ENCODE measurements at places on chromosomes 7 and 10. TPM values are rescaled to one million over a fixed set of nuclear protein-coding genes. Genes with fewer than 3 reads are reported as not detected.

DNA sequence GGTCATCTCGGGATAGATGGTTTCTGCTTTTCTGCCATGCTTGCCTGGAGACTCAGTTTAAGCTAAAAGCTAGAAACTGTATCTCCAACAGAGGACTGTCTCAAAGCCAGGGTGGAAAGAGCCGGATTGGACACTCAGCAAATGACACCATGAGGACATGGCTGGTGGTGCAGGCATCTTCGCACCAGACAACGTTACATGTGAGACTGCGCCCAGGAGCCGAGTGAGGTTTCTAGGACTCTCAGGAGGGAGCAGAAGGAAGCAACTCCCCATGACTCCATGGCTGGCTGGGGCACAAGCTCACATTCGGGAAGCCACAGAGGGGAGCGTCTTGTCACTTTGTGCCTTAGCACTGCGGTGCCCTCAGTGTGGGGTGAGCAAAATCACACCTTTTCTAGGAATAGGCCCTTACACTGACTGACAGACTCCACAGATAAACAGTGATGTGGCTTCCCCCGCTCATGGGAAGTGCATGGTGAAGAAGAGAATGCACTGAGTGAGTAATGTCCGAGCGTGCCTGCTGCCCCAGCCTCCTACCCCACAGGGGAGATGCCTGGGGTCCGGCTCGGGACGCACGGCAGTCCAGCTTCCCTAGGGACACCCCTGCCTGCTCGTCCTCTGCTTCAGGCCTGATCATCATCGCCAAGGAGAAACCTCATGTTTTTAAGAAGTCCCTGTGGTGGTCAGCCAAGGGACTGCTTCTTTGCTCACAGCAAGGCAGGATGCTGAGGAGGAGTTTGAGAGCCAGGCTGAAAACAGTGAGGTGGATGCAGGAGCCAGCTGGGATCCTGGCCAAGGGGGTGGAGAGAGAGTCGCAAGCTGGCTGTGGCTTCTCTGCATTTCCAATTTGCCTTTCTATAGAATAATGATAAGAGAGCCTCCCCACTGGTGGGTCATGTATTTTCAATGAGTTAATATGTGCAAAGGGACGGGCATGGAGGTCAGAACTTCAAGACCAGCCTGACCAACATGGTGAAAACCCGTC is 52.2 kb upstream of the FXYD4 start:
- no peak for DNase-seq
- H3K4me3 ChIP-seq, result no peak overlapping the region
- H3K27ac ChIP-seq, result no peak overlapping the region

The FAM24B gene
- total RNA-seq, result 3.9 TPM

The ERVW-1 gene
- total RNA-seq, result not detected

GRCh38 chr10:50310560-50311174 is 59.4 kb upstream of the ASAH2 start:
- no peak for DNase-seq
- no peak overlapping the region for H3K4me3 ChIP-seq
- no peaks in the 10 kb centered on the region for H3K4me1 ChIP-seq

DNA sequence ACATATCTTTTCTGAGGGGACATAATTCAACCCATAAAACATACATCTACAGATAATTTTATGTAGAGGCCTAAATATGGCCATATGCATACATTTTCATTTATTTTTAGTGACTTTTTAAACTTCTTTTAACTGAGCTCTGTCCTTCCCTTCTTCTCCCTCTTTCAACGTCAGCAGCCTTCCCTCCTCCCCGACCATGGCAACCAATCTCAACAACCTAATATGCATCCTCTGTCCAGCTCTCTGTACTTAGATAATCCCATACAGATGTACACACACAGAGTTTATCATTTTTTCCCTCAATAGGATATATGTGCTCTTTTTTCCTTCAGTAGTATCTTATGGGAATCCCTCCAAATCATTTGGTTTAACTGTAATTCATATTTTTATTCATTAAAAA is 94.3 kb downstream of the CCDC71L start:
- no peaks in the 10 kb centered on the region for H3K4me1 ChIP-seq
- no peak overlapping the region for H3K4me3 ChIP-seq
- no peak for DNase-seq
- no peaks in the 10 kb centered on the region for H3K27me3 ChIP-seq
- no peaks in the 10 kb centered on the region for H3K36me3 ChIP-seq
- no peak overlapping the region for H3K27ac ChIP-seq

DNA sequence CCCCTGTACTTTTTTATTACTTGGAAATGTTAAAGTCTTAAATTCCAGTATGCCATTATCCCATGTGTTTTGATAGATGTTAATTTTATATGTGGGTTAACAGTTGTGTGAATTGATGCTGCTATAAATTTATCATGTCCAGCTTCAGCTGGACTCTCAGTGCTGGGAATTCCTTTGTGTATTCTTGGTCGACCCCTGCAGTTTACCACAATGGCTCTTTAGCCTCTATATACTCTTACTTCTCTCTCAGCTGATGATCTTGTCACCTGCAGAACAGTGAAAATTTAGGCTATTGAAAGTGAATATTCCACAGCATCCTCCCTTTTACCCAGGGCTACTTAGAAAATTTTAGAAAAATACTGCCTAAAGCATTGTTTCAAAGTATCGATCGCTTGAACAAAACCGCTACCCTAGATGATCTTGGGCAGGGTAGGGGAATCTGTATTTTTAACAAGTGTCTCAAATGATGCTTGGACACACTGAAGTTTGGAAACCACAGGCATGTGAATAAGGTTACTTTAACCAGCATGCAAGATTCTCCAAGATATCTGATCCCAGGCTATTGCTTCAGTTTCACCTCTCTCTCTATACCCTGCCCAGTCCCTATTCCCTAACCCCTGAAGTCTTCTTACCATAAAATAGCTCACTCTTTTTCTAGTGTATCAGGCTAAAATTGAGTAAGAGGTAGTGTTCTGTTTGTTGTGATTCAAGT is 25.4 kb downstream of the LCOR start:
- DNase-seq, result no peak
- H3K4me3 ChIP-seq, result no peak overlapping the region
- H3K27ac ChIP-seq, result no peak overlapping the region
- no peaks in the 10 kb centered on the region for H3K36me3 ChIP-seq
- no peaks in the 10 kb centered on the region for H3K27me3 ChIP-seq

- H3K36me3 ChIP-seq, result no peaks in the 10 kb centered on the region
- no peaks in the 10 kb centered on the region for H3K4me1 ChIP-seq
- no peak overlapping the region for H3K27ac ChIP-seq
- no peaks in the 10 kb centered on the region for H3K27me3 ChIP-seq
- no peak for DNase-seq
- H3K4me3 ChIP-seq, result no peak overlapping the region
Observed at GRCh38 chr7:46909601-46910051, 672.3 kb downstream of the TNS3 start.

The CCDC146 gene
- total RNA-seq, result 25.1 TPM

DNA sequence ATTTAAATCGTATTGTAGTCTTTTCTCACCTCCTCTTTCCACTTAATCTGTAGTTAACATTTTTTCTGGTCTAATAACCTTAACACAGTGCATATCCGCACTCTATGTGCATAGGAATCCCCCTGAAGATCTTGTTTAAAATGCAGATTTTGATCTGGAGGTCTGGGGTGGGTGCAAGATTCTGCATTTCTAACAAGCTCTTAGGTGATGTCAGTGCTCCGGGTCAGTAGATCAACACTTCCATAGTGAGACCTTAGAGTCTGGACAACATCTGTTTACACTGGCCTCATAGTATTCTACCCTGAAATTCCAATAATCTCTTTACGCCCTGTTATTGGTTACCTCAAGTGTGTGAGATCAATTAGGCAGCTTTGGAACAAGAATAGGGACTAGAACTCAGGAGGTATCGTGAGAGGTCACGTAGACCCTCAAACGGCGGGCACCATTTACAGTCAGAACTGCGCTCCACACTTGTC is 434 bp upstream of the PLEKHA8 start:
- no peaks in the 10 kb centered on the region for H3K36me3 ChIP-seq
- H3K27me3 ChIP-seq, result no peaks in the 10 kb centered on the region
- no peak for DNase-seq
- H3K4me1 ChIP-seq, result peaks cover 7% of the 10 kb centered on the region

- peak overlapping the region; percentile 92 for H3K27ac ChIP-seq
- peaks cover 15% of the 10 kb centered on the region for H3K4me1 ChIP-seq
- H3K27me3 ChIP-seq, result no peaks in the 10 kb centered on the region
- DNase-seq, result no peak
Observed at GRCh38 chr10:113061054-113061430, 111.0 kb downstream of the TCF7L2 start.

The CDC14C gene
- not detected for total RNA-seq

DNA sequence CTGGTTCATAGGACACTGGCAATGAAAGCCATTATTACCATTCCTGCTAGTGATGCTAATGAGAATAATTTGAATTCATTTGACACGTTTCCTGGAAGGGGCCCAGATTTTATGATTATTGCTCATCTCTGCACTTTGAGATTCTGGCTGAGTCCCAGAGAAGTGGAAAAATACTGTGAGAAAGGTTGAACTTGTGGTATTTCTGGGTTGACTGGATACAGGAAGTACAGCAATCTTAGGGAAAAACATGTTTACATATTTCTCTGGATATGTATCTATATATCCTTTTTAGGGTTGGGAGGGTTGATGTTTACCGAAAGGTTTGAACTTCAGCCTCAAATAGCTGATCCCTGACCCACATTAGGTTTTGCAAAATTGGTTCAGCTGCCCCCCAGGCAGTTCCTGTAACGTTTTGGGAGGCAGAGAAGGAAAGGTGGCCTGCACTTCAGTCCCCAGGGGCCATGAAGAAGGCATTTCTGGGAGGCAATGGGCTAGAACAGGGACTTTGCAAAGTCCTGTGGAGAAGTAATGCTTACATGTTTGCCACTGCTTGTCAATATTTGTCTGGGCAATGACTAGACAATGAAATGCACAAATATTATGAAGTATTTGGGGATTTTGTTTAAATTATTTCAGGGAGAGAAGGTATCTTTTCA is 253.7 kb upstream of the PITRM1 start:
- no peaks in the 10 kb centered on the region for H3K36me3 ChIP-seq
- H3K4me1 ChIP-seq, result no peaks in the 10 kb centered on the region
- H3K27me3 ChIP-seq, result no peaks in the 10 kb centered on the region
- DNase-seq, result no peak

DNA sequence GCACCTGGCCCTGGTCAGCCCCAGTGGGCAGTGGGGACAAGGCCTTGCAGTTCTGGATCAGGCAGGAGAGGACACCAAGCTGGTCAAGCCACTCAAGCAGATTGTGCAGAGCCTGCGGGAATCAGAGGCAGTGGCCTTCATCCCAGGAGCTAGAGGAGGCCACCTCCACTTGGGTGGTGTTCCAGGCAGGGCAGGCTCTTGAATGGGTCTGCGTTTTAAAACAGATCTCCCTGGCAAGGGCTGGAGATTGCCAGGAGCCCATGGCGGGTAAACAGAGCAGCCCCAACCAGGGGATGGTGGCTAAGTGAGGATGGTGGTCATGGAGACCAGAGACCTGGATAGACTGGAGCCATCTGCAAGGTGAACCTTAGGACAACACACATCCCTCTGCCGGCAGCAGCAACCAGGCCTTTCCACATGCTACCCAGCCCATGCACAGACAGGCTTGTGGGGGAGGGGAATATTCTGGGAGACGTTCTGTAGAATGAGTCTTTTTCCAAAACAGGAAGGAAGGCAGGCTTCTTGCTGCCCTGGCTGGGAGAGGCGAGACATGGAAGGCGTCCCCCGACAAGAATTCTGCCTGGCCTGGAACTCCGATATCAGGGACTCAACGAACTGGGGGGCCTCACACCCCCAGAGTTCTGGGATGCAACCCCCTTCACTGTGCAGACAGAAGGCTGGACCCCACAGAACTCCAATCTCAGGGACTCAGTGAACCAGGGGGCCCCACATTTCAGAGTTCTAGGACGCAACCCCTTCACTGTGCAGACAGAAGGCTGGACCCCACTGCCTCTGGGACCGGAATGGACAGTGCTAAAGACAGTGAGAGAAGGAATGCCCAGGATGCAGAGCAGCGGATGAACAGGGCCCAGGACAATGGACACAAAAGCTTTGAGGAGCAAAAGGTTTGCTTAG is 264.8 kb downstream of the PTPRN2 start:
- H3K27ac ChIP-seq, result no peak overlapping the region
- no peak for DNase-seq
- H3K27me3 ChIP-seq, result no peaks in the 10 kb centered on the region
- H3K36me3 ChIP-seq, result no peaks in the 10 kb centered on the region
- no peaks in the 10 kb centered on the region for H3K4me1 ChIP-seq

GRCh38 chr7:102322202-102322715 is 34.0 kb downstream of the SPDYE6 start:
- DNase-seq, result no peak
- no peaks in the 10 kb centered on the region for H3K4me1 ChIP-seq
- H3K36me3 ChIP-seq, result no peaks in the 10 kb centered on the region
- H3K4me3 ChIP-seq, result no peak overlapping the region

GRCh38 chr7:6399351-6399750 is 48.4 kb downstream of the DAGLB start:
- no peaks in the 10 kb centered on the region for H3K27me3 ChIP-seq
- no peak overlapping the region for H3K27ac ChIP-seq
- H3K4me1 ChIP-seq, result no peaks in the 10 kb centered on the region
- no peak overlapping the region for H3K4me3 ChIP-seq
- H3K36me3 ChIP-seq, result peaks cover 9% of the 10 kb centered on the region
- DNase-seq, result no peak

The TMEM225B gene
- 1.7 TPM for total RNA-seq

The HNRNPF gene
- total RNA-seq, result 103 TPM

DNA sequence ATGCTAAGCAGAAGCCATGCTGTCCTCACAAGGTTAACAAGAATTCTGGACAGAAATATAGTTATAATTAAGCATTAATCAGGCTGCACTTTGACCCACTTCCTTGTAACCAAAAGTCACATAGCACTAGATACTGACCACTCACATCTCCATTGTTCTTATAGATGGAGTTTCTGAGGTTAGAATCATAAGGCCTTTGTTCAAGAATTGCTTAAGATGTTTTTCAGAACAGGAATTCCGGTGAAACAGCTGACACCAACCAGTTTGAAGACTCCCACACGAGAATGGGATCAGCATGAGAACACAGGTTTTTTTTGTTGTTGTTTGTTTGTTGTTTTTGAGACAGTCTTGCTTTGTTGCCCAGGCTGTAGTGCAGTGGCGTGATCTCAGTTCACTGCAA is 488.3 kb upstream of the NRP1 start:
- H3K4me3 ChIP-seq, result no peak overlapping the region
- no peaks in the 10 kb centered on the region for H3K4me1 ChIP-seq
- H3K27ac ChIP-seq, result no peak overlapping the region
- DNase-seq, result no peak
- no peaks in the 10 kb centered on the region for H3K27me3 ChIP-seq
- no peaks in the 10 kb centered on the region for H3K36me3 ChIP-seq

DNA sequence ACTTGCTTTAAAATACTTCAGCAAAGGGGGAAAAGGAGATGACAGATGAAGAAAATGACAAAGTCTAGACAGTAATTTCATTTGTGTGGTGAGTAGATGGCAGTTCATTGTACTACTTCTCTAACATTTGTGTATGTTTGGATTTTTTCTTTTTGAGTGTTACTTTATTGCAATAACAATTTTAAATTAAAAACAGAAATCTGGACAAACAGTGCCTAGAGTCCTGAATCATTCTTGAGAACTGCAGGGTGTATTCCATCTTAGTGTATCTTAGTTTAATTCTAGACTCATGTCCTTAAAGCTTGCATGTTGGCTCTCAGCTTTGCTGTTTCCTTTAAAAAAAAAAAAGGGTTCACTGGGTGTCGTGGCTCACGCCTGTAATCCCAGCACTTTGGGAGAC is 31.1 kb downstream of the HOXA1 start:
- no peaks in the 10 kb centered on the region for H3K4me1 ChIP-seq
- H3K27ac ChIP-seq, result no peak overlapping the region
- H3K27me3 ChIP-seq, result no peaks in the 10 kb centered on the region
- no peak for DNase-seq

GRCh38 chr7:30938435-30939316 is 25.1 kb upstream of the GHRHR start:
- H3K27me3 ChIP-seq, result no peaks in the 10 kb centered on the region
- no peak overlapping the region for H3K4me3 ChIP-seq
- H3K36me3 ChIP-seq, result no peaks in the 10 kb centered on the region
- H3K27ac ChIP-seq, result no peak overlapping the region
